CD8-positive, alpha-beta memory T cell (primary cell): ENCODE measurements at places on chromosomes 2 and 18. TPM values are rescaled to one million over a fixed set of nuclear protein-coding genes. Genes with fewer than 3 reads are reported as not detected.

The MZT2B gene
- 303 TPM for total RNA-seq

GRCh38 chr2:67414867-67415266 is 17.7 kb downstream of the ETAA1 start:
- DNase-seq: no peak
- no peaks in the 10 kb centered on the region for H3K27me3 ChIP-seq
- no peaks in the 10 kb centered on the region for H3K4me1 ChIP-seq
- H3K4me3 ChIP-seq: no peak overlapping the region
- no peaks in the 10 kb centered on the region for H3K36me3 ChIP-seq

- no peaks in the 10 kb centered on the region for H3K4me1 ChIP-seq
- no peak overlapping the region for H3K27ac ChIP-seq
- DNase-seq: no peak
Observed at GRCh38 chr2:8722986-8723385, 41.1 kb downstream of the ID2 start.

The DUSP19 gene
- total RNA-seq: 3.6 TPM

The ERFE gene
- not detected for total RNA-seq

DNA sequence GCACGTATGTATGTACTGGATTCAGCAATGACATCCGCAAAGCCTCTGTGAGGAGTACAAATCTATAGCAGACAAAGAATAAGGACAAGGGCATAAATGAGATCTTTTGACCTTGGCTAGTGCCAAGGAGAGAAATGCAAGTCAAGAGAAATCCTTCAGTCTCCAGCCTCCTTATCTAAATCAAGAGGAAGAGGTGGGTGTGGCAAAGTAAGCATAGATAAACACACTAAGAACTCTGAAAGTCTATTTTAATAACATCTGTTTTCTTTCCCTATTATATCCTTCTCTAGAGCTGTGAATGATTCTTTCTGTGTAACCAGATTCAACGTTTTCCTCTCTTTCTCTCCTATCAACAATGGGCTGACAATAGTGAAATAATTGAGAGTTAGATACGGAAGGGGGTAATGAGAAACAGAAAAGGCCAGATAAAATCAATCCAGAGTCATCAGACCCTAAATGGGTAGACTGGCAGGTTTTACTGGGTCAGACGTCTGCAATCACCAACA is 118.5 kb upstream of the ZFP36L2 start:
- no peak for DNase-seq
- H3K4me1 ChIP-seq: no peaks in the 10 kb centered on the region
- H3K27me3 ChIP-seq: no peaks in the 10 kb centered on the region
- no peaks in the 10 kb centered on the region for H3K36me3 ChIP-seq
- no peak overlapping the region for H3K4me3 ChIP-seq

GRCh38 chr18:79958981-79959380 is 5.5 kb upstream of the HSBP1L1 start:
- no peak for DNase-seq
- no peak overlapping the region for H3K27ac ChIP-seq

DNA sequence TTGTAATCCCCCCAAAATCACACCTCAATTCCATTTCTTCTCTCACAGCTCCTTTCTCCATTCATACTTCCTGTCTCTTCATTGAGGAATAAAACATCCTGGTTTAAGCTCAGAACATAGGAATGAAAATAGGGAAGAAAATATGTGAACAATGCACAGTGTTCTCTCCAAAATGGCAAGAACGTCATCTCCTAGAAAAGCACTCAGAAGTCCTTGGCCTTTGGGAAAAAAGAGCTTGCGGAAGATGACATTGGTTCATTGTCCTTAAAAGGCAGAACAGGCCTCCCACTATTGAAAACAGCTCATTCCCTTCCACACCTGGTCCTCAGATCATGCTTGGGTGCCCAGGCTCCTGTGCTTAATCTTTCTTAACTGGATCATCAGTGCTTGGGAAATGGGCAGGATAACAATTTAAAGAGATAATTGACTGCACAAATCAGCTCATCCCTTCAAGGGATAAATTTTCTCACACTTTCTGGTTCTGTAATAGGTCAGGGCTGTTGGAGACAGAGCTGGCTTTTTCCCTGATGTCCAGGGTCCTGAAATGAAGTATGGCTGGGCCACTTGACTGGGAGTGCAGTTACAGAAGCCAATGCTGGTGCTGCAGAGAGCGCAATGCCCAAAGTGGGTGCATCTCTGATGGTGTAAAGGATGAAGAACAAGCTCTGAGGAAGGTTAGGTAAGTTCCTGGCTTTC is 69.2 kb downstream of the MARCHF4 start:
- no peaks in the 10 kb centered on the region for H3K27me3 ChIP-seq
- H3K4me1 ChIP-seq: no peaks in the 10 kb centered on the region
- H3K4me3 ChIP-seq: no peak overlapping the region
- H3K27ac ChIP-seq: no peak overlapping the region
- no peaks in the 10 kb centered on the region for H3K36me3 ChIP-seq
- no peak for DNase-seq

The SLC38A11 gene
- total RNA-seq: not detected

GRCh38 chr2:161124201-161124600 is 36.0 kb upstream of the TANK start:
- no peak overlapping the region for H3K4me3 ChIP-seq
- H3K36me3 ChIP-seq: no peaks in the 10 kb centered on the region
- H3K27ac ChIP-seq: no peak overlapping the region

The SP140 gene
- 108 TPM for total RNA-seq

- no peak overlapping the region for H3K27ac ChIP-seq
- H3K4me1 ChIP-seq: no peaks in the 10 kb centered on the region
- DNase-seq: no peak
- no peaks in the 10 kb centered on the region for H3K27me3 ChIP-seq
- H3K4me3 ChIP-seq: no peak overlapping the region
Observed at GRCh38 chr2:151789055-151789834, 39.0 kb downstream of the ARL5A start.

- no peaks in the 10 kb centered on the region for H3K4me1 ChIP-seq
- no peak for DNase-seq
- H3K27me3 ChIP-seq: no peaks in the 10 kb centered on the region
- no peak overlapping the region for H3K27ac ChIP-seq
- no peaks in the 10 kb centered on the region for H3K36me3 ChIP-seq
Observed at GRCh38 chr2:171347591-171348032, 86.2 kb downstream of the METTL8 start.

- DNase-seq: no peak
- no peak overlapping the region for H3K4me3 ChIP-seq
- H3K27ac ChIP-seq: no peak overlapping the region
- no peaks in the 10 kb centered on the region for H3K36me3 ChIP-seq
Observed at GRCh38 chr2:186129767-186130581, 356.1 kb upstream of the ZC3H15 start.

GRCh38 chr2:37625156-37625555 is 46.3 kb downstream of the CDC42EP3 start:
- no peak overlapping the region for H3K27ac ChIP-seq
- DNase-seq: no peak
- H3K4me1 ChIP-seq: peaks cover 55% of the 10 kb centered on the region
- H3K27me3 ChIP-seq: no peaks in the 10 kb centered on the region

The KIF5C gene
- 18.2 TPM for total RNA-seq

The PIAS2 gene
- total RNA-seq: 25.8 TPM

DNA sequence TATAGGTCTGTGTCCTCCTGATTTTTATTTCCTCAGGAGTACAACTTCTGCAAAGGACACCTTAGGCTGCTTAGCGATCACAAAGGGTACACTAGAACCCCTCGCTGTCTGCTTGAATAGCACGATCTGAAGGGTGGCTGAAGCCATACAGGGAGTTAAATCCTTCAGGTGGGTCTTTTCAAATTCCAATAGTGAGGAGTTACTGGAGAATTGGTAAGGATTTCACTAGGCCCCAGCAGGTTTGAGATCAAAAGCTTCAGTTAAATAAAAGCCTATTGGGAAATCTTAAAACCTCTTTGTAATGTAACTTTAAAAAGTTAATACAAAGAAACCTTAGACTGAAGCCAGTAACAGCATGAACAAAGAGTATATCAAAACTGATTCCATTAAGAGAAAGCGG is 613.1 kb downstream of the ZEB2 start:
- H3K36me3 ChIP-seq: no peaks in the 10 kb centered on the region
- no peaks in the 10 kb centered on the region for H3K4me1 ChIP-seq
- no peak overlapping the region for H3K4me3 ChIP-seq
- no peak overlapping the region for H3K27ac ChIP-seq
- no peaks in the 10 kb centered on the region for H3K27me3 ChIP-seq

GRCh38 chr2:46385786-46386577 is 88.8 kb downstream of the EPAS1 start:
- H3K27ac ChIP-seq: no peak overlapping the region
- no peak for DNase-seq
- no peaks in the 10 kb centered on the region for H3K4me1 ChIP-seq
- H3K27me3 ChIP-seq: no peaks in the 10 kb centered on the region

GRCh38 chr2:239752951-239753350 is 272.2 kb downstream of the NDUFA10 start:
- no peak overlapping the region for H3K4me3 ChIP-seq
- H3K27me3 ChIP-seq: no peaks in the 10 kb centered on the region
- H3K27ac ChIP-seq: no peak overlapping the region
- no peaks in the 10 kb centered on the region for H3K36me3 ChIP-seq
- H3K4me1 ChIP-seq: peaks cover 13% of the 10 kb centered on the region

DNA sequence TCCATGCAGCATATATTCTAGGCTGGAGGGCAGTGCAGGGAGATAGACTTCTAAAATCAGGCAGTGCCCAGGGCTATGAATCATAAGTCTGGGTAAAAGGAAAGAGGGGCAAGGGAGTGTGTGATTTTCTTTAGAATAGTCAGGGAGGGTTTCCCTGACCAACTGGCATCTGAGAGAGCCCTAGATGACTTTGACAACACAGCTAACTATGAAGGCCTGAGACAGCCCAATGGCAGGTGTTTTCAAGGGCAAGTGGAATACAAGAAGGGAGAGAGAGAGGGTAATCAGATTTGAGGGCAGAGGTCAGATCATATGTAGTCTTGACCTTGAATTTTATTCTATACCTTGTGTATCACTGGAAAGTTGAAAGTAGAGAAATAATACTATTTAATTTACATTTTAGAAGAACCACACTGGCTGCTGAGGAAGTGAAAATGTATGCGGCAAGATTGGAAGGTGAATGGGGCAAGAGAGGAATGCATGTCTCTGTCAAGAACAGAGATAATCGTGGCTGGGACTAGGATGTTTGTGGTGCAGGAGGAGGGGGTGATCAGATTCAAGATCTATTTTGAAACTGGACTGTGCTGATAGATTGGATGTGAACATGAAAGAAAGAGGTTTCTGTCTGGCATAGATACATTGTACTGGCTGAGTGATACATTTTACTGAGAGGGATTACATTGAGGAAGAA is 1.9 kb upstream of the ITGB6 start:
- DNase-seq: no peak
- H3K4me1 ChIP-seq: no peaks in the 10 kb centered on the region
- H3K27me3 ChIP-seq: no peaks in the 10 kb centered on the region
- no peak overlapping the region for H3K4me3 ChIP-seq
- no peak overlapping the region for H3K27ac ChIP-seq

DNA sequence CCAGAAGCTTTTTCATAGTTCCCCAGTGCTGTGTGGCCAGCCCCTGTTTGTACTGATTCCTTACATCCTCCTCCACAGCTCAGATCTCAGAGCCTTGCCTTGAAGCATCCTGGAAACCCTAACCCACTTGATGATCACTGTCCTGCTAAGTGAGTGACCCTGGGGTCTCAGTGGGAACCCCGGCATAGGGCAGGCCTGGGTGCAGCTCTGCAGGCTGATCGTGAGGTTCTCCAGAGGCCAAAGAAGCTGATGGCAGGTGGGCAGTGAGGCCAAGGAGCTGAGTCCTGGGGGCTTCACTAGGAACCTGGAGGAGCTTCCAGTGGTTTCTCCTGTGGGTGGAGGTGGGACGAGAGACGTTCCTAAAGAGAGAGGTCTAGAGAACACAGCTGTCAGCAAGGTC is 47.4 kb upstream of the BIN1 start:
- no peaks in the 10 kb centered on the region for H3K36me3 ChIP-seq
- H3K4me3 ChIP-seq: no peak overlapping the region
- no peaks in the 10 kb centered on the region for H3K4me1 ChIP-seq
- H3K27me3 ChIP-seq: peaks cover 6% of the 10 kb centered on the region
- H3K27ac ChIP-seq: no peak overlapping the region

GRCh38 chr18:33805592-33805991 is 227.6 kb downstream of the ASXL3 start:
- no peak overlapping the region for H3K4me3 ChIP-seq
- no peak for DNase-seq
- no peak overlapping the region for H3K27ac ChIP-seq
- no peaks in the 10 kb centered on the region for H3K36me3 ChIP-seq
- no peaks in the 10 kb centered on the region for H3K27me3 ChIP-seq

The GALNT5 gene
- not detected for total RNA-seq
